ENCODE measurements at places on chromosomes 7 and 10.

- no peak for DNase-seq
Observed at GRCh38 chr7:45203936-45204445, 46.4 kb downstream of the RAMP3 start.

DNA sequence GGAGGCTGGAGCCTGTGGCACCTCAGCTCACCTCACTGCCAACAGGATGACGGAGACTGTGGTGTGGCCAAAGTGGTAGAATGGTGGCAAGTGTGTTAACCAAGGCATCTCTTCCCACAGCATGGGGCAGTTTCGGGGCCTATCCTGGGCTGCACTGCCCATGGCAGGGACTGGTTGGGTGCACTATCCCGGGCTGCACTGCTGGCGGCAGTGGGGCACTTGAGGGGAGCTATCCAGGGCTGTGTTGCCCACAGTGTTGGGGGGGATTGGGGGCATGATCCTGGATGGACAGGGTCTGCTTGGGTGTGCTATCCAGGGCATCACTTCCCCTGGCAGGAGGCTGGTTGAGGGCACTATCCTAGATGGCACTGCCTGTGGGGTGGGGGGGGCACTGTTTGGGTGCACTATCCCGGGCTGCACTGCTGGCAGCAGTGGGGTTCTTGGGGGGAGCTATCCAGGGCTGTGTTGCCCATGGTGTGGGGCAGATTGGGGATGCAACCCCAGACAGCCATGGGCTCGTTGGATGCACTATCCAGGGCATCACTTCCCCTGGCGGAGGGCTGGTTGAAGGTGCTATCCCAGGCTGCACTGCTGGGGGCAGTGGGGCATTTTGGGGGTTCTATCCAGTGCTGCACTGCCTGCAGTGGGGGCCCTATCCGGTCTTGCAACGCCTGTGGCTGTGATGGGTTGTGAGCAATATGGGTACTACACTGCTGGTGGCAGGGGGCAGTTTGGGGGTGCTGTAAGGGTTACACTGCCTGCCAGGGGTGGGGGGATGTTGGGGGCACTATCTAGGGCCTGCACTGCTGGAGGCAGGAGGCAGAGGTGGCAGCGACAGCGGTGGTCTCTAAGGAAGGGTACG, 129.7 kb downstream of the ZNF248 start:
- DNase-seq, result no peak

- DNase-seq, result no peak
Observed at GRCh38 chr10:57955076-57955475, 312.6 kb downstream of the IPMK start.

- no peak for DNase-seq
Observed at GRCh38 chr10:80457554-80458262, 3.6 kb downstream of the TSPAN14 start.

GRCh38 chr10:68871731-68872342, 29.3 kb upstream of the DDX50 start:
- no peak for DNase-seq

GRCh38 chr10:16987976-16988610, 141.5 kb downstream of the CUBN start:
- no peak for DNase-seq

- no peak for DNase-seq
Observed at GRCh38 chr10:124138883-124139348, 45.5 kb upstream of the CHST15 start.

- DNase-seq, result no peak
Observed at GRCh38 chr10:30762620-30763019, 133.1 kb upstream of the LYZL2 start.

Data from erythroblast (primary cell).